Right ventricle myocardium inferior (tissue), 1 donor: ENCODE measurements at places on chromosomes 3 and 15. TPM values are rescaled to one million over a fixed set of nuclear protein-coding genes. Genes with fewer than 3 reads are reported as not detected.

GRCh38 chr3:14658978-14659377, 7.4 kb downstream of the CCDC174 start:
- no peak for DNase-seq

- DNase-seq, result no peak
These were observed 565.0 kb downstream of the MAGI1 start for GRCh38 chr3:65473736-65474135.

DNA sequence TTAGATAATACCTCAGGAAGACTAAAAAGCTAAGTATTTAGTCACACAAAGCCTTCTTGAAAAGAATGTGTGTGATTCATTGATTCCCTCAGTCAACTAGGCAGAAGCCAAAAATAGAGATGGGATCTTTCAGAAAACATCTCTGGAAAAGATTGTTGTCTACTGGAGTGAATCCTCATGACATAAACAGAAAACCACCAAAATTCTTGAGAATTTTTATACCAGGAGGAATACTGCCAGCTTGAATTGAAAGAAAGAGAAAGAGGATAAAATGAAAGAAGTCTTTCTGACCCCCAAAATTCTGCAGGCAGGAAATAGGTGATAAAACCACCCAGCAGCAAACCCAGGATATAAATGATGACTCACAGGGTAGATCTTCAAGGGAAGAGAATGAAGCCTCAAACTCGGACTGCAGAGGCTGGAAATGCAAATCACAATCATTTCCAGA, 363.1 kb upstream of the PLSCR5 start:
- no peak for DNase-seq

DNA sequence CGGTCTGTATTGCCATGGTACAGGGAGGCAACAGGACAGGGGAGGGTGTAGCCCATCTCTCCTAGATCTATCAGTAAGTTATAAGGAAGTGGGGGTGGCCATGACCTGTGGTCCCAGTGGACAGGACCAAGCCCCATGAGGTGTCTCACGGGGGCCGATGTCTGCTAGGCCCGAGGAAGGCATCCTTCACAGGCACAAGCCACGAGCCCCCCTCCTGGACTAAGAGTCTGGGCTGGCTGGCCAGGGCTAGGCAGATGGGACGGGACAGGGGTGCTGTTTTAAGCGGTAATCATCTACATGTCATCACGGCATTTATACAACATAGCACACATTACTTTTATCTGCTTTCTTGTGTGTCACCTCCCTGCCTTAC, 2.6 kb upstream of the TBC1D2B start:
- DNase-seq, result no peak

Gene DUOX2
- 0.08 TPM for total RNA-seq

Gene BUB1B
- 2.4 TPM for total RNA-seq

Gene SKOR1
- not detected for total RNA-seq

DNA sequence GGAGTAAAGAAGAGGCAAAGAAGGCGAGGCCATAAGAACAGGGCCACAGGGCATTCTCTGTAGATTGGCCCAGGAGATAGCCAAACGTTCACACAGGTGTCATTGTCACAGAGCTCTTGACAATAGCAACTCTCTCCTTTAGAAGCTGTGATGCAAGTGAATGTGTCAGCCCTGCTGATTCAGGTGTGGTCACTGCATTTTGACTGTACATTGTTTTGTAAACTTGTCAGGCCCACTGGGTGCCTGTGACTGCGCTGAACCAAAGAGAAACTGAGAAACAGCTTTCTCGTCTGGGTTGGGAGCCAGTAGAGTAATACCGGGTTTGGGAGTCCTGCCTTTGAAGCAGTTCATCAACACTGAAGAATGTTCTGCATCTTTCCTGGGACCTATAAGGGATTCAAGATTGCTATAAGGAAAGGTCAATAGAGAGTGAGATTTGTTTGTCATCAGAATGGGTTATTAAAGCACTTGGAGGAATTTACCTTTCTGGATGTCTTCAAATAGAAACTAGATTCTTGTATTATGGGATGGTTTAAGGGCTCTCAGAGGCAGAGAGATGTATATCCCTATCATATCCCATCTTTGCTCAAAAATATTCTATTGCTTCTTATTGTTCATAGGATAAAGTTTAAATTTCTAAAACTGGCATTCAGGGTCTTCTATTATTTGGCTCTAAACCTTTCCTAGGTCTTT, 45.4 kb downstream of the TMEM45A start:
- no peak for DNase-seq
